ENCODE measurements at places on chromosomes 1 and 21. TPM values are rescaled to one million over a fixed set of nuclear protein-coding genes. Genes with fewer than 3 reads are reported as not detected.

The OLIG2 gene
- not detected for total RNA-seq

The OLFM3 gene
- total RNA-seq: not detected

The TAS1R3 gene
- total RNA-seq: 1.1 TPM

The ANKRD65 gene
- total RNA-seq: not detected

The ESPN gene
- total RNA-seq: 0.71 TPM

The FAM151A gene
- not detected for total RNA-seq

The TMEM82 gene
- total RNA-seq: not detected

The CADM3 gene
- not detected for total RNA-seq

The S100B gene
- not detected for total RNA-seq

The ZCCHC17 gene
- total RNA-seq: 27.2 TPM

The CYP4A22 gene
- total RNA-seq: not detected

The EXO5 gene
- 6.7 TPM for total RNA-seq

The LRRC71 gene
- not detected for total RNA-seq

The FGGY gene
- 8.1 TPM for total RNA-seq

The SF3B4 gene
- total RNA-seq: 45.8 TPM

The LAMC1 gene
- 0.84 TPM for total RNA-seq

The ADGRL4 gene
- not detected for total RNA-seq
